Activated CD4-positive, CD25-positive, alpha-beta regulatory T cell (primary cell): ENCODE measurements at places on chromosomes 2 and 18.

- peak; percentile 1 for DNase-seq
Observed at GRCh38 chr2:225464346-225465025, 65.0 kb downstream of the NYAP2 start.

DNA sequence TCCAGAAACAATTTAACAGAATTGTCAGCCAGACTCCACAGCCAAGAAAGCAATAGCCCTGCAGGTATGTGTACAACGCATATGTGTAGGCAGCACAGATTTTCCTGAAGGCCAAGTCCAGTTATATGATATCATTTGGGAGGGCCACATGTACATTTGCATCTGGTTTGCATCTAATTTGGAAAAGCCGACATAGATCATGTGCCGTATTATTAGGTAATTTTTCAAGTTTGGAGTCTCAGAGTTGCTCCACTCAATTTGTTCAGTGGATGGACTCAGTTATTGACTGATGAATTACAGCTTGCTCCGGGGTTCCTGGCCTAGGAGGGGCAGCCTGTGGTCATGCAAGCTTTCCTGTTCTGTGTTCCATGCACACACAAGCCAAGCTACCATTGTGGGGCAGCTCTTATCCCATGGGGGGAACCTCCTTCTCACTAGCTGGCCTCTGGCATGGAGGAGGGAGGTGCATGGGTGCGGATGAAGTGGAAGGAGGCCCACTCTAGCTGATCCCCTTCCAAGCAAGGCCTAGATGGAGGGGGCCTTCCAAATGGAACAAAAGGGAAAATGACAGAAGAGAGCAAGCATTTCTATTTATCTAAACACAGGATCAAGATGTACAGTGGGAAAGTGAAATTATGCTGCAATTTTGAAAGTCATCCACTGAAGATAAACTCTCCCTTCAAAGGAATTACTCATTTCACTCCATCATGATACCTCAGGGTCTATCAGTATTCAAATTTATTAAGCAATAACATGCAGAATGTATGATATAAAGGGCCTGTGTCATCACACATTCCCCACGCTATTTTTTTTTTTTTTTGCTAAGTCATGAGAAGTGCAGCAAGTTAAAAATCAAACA lies 202.6 kb upstream of the SMAD2 start:
- no peak for DNase-seq

DNA sequence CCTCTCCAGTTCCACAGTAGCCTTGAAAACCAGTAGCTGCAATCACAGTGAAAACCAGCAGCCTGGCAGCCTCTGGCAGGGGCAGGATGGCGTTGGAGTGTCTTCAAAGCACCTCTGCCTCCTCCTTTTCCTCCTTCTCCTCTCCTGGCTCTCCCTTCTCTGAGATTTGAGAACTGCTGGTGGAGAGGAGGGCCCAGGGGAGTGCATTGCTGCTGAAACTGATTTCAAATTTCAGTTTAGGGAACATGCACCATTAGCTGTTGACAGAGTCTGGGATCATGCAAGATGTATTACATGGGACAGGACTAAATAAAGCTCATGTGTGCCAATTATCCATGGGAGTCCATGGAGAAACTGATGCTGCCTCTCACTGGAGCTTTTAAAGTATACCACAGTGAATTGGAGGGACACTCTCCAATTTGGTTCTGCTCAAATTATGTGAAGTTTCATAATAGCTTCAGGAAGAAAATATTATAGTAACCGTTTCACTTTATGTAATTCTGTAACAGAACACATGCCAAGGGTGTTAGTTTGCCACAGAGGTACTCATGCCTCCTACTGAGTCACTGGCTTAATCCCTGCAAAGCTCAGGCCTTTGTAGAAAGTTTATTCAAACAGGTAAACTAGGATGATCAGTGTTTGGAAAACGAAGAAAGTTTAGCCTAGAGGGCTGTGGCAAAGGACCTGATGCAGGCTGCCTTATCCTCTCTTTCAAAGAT lies 146.1 kb downstream of the PRPF40A start:
- no peak for DNase-seq

- no peak for DNase-seq
Observed at GRCh38 chr2:186612555-186613440, 22.9 kb downstream of the ITGAV start.

DNA sequence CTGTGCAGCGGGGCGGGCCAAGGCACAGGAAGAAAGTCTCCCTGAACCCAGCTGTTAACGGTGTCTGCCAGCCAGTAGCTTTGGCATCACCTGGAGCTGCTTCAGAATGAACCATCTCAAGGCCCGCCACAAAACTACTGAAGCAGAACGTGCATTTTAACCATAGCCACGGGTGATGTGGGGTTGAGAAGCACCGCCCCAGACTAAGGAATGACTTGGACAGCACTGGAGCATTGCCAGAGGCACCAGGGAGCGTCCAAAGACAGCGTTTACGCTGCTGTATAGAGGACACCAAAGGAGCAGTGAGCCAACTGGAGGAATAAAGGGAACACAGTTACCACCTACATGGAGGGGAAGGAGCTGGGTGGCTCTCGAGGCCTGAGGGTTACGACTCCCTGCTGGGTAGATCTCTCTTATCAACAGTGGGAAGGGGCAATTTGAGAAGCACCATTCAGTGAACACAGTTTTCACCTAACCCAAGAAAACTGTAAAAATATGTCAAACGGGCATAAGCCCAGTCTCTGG lies 28.4 kb upstream of the LONRF2 start:
- no peak for DNase-seq

- DNase-seq = no peak
Observed at GRCh38 chr18:43046322-43046721, 69.2 kb downstream of the RIT2 start.

GRCh38 chr18:9839853-9840252 lies 45.9 kb upstream of the TXNDC2 start:
- DNase-seq = no peak

- DNase-seq = no peak
Observed at GRCh38 chr2:234564699-234565098, 67.8 kb upstream of the ARL4C start.

DNA sequence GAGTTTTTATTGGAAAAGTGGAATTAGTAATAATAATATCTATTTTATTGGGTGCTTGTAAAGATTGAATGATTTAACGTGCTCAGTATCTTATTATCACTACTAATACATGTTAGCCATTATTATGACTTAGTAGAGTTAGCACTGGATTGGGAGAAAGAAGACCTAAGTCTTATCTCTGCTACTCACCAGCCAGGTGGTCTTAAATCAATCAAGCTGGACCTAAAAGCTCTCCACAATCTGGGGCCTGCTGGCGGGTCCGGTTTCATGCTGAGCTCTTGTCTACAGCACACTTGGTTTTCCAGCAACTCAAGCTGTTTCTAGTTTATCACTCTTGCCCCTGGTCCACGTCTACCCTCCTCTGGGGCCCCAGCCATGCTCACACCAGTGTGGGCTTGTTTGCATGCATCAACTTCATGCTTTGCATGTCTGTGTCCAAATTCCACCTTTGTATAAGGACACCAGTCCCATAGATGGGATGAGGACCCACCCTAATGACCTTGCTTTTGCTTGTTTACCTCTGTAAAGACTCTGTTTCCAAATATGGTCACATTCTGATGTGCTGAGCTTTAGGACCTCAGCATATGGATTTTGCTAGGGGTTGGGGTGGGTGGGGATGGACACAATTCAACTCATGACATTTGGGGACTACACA lies 363.1 kb downstream of the LPIN1 start:
- DNase-seq = no peak

DNA sequence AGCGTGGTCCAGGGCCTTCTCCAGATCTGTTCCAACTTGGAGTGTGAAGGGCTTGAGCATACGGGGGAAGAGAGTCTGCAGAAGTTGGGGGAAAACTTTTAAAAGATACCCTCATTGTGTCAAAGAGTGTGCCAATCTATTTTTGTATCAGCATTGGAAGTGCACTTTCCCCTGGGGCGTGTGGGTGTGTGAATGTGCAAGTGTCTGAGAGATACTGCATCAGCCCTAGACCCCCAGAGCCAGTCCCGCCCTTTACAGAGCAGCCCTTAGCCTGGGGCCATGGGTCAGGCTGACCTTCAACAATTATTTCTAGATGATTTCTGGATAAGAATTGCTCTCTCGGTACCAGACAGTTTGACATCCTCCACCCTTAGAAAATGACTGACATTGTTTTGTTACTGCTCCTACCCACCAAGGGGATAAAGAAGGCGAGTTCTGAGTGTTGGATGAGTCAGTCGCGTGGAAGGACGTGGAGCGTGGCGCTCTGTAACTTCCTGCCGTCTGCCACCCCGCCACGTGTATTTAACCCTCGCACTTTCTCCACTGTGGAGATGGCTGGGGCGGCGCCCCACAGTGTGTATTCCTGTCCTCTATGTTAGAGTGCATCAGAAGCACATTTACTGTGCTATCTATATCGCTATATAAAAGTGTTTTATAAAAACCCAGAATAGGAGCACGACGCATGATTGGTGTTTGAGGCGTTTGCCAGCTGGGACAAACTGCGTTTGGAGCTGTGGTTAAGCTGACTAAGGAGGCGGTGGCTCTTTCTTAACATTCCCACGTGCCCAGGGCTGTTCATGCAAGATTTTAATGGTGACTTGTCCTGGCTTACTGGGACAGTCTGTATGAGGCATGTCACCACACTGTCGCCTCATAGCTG lies 122.6 kb downstream of the CABLES1 start:
- DNase-seq = no peak

DNA sequence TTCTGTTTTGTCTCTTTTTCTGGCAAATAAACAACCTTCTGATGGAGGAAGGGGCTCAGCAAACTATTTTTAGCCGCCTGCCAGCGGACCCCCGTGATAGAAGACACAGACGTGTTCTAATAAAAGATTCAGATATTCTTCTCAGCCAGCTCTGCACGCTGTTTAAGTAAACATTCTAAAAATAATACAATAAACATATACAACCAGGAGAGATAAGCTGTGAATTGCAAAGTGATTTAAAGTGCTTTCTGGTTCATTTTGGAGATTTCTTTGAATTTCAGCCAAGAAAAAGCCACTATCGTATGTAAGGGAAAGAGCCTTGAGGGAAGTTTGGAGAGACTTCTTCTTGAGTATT lies 201.3 kb downstream of the EPHA4 start:
- DNase-seq = no peak

DNA sequence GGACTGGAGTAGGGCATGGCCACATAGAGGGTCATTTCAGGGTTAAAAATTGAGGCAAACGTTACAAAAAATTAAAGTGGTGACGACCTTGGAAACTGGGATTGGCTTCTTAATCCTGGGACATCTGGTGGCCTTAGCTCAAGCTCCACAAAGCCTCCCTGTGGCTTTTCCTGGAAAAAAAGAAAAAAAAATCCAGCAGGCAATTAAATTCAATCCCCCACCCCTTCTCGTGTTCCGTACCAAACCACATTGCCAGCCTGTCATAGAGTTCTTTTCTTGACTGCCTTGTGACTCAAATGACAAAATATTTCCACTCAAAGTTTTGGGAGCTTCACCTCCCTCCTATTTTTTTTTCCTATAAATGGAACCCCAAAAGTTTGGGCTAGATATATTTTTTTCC lies 195.6 kb downstream of the HRH4 start:
- DNase-seq = no peak

GRCh38 chr2:173854840-173855239 lies 110.3 kb downstream of the SP3 start:
- no peak for DNase-seq

GRCh38 chr2:160752475-160753330 lies 259.1 kb upstream of the RBMS1 start:
- no peak for DNase-seq

DNA sequence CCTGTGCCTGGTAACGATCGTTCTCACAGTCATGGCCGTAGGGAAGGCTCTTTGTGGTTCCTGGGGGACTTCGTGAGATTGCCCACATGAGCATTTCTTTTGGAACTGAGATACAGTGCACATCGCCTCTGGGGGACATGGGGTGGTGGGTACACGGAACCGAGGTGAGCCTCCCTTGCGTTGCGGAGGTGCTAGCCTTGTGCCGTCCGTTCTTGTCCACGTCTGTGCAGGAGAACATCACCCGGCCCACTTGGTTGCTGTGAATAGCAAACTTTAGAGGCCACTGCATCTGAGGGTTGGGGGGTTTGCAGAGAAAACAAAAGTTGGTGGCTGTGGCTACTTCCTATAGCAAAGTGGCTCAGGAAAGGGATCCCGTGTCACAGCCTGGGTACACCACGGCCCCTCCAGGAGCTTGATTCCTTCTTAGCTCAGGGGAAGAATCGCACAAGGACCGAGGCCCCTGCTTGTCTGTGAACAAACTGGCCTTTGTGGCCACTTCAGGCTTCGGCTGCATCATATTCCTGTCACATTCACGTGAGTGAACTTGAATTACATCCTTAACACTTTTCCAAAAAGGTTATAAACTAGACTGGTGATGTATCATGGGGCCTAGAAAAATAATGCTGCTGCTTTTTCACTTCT lies 72.6 kb downstream of the LRRFIP1 start:
- no peak for DNase-seq

- DNase-seq = no peak
Observed at GRCh38 chr2:161090411-161090810, 69.8 kb upstream of the TANK start.

DNA sequence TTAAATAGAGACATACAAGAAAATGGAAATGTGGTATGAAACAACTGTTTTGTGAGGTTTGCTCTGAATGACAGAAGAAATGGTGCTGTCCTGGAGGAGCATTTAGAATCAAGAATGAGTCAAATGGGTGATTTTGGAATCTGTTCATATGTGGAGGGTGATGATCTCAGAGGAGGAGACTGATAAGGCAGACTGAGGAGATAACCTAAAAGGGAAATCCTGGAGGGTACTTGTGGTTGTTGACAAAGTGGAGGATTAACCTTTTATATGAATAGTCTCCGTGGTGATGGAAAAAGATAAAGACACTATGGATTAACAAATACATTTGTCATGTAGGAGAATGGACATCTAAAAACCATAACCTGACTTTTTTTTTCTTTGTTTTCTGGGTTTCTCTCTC lies 74.1 kb downstream of the MMADHC start:
- no peak for DNase-seq

DNA sequence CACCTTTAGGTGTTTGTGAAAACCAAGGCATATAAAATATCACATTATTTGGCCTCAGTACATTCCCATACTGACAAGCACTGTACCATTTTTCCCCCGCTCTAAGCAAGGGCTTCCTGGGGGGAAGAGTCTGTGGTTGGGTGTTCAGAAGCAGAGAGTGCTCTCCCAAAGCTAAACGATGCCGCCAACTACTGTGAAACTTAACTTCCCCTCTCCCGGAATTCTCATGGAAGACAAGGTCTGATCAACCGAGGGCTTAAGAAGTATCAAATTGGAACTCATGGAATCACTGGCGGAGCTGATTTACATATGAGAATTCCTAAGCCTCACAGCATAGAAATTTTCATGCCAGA lies 433 bp upstream of the MFF start:
- DNase-seq = no peak

- DNase-seq = no peak
Observed at GRCh38 chr2:220445429-220446105, 818.1 kb downstream of the SLC4A3 start.

DNA sequence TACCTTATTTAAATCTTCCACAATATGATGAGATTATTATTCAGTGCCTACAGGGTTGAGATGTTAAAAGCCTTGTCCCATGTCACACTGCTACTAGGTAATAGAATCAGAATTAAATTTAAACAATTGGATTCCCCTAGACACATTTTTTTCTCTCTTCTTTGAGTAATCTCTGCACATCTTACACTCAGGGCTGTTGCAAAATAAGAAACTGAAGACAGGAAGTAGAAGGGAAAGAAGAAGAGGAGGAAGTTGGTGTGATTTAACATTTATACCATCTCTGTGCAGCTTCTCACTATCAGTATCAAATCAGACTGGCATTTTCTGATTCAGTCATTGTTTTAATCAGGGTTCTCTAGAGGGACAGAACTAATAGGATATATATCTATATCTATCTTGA lies 677.6 kb downstream of the IRS1 start:
- no peak for DNase-seq

GRCh38 chr2:10614939-10615338 lies 74.8 kb downstream of the NOL10 start:
- no peak for DNase-seq

- DNase-seq = no peak
Observed at GRCh38 chr2:204670124-204670523, 124.8 kb downstream of the PARD3B start.
